ENCODE measurements at places on chromosomes 5 and 9. TPM values are rescaled to one million over a fixed set of nuclear protein-coding genes. Genes with fewer than 3 reads are reported as not detected.

The TAS2R1 gene
- polyA plus RNA-seq = not detected

GRCh38 chr5:140258016-140258415 is 44.9 kb downstream of the PFDN1 start:
- no peak for DNase-seq

DNA sequence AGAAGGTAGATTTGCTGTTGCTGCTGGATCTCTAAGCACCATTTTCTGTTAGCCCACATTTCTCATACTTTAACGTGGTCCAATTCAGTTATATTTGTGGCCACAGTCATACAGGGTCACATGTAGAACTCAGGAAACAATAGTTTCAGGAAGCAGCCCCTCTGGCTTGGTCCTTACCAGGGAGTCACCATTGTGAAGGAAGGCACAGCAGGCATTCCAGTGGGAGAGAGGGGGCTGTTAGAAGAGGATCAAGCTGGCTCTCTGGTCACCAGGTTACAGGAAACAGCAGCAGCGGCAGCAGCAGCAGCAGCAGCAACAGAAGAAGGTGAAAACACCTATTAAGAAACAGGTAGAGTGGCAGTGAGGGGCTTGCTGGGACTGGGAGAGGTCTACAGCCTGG is 14.5 kb downstream of the C9orf43 start:
- DNase-seq = no peak

GRCh38 chr9:93651521-93651950 is 75.2 kb downstream of the PHF2 start:
- no peak for DNase-seq

DNA sequence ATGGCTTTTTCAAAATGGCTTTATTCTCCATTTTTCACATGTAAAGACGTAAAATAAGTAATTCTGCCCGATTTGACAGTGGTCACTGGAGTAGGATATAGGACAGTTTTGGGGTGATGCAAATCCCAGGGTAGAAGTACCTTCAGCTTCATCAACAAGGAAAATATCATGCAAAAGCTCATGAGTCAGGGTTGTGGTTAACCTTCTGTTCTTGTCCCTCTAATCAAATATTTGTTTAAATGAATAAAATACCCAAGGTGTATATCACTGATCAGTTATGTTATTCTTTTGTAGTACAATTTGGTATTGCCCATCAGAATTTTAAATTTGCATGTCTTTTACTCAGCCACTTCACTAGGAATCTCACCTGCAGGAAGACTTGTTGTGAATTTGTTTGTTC is 40.0 kb downstream of the FBXL7 start:
- DNase-seq = no peak

DNA sequence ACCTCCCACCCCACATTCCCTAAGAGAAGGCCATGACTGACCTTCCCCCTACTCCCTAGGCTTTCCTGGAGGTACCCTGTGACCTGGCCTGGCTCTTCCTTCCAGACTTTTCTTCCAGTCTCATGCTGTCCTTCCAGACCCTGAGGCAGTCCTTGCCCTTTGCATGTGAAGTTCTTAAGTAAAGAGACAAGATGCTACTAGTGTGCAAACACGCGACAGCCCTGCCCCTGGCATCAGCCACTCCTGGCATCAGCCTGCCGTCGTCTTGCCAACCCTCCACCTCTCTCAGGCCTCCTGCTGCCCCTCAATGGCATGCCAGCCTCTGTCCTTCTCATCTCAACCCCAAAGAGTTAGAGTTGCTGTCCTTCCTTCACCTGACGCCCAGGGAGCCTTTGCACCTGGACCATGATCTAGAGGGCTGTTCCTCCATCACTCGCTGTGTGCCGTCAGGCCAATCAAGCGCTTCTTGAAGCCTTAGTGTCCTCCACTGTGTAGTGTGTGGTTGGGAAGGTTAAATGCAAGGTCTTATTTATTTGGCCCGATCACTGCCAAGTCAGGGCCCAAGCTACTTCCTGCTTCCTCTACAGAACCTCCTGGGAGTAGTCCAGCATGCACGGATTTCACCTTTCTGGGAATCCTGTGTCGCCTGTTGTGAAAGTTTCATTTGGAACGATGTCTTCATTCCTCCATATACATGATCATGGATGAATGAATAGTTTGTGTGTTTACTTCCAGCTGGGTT is 61.9 kb downstream of the WWC1 start:
- no peak for DNase-seq

Measured in left renal cortex interstitium (tissue), 4 donors.